ENCODE measurements at places on chromosomes 2 and 18.

DNA sequence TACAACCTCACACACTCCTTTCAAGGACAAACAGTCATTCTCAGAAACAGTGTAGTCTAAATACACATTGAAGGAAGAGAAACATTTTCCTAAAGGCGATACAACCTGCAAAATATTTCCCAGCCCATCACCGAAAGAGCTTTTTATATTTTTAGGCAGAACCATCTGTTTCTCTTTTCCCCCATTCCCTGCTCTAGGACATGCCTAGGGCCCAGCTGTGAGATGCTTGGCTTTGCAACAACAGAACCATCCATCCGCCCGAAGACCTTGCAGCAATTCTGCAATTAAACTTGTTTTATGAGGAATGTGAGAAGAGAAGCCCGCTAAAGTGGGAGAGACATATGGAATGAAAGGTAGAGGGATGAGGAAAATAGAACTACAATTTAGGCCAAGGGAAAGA is 105.6 kb upstream of the RFX8 start:
- no peak for DNase-seq

DNA sequence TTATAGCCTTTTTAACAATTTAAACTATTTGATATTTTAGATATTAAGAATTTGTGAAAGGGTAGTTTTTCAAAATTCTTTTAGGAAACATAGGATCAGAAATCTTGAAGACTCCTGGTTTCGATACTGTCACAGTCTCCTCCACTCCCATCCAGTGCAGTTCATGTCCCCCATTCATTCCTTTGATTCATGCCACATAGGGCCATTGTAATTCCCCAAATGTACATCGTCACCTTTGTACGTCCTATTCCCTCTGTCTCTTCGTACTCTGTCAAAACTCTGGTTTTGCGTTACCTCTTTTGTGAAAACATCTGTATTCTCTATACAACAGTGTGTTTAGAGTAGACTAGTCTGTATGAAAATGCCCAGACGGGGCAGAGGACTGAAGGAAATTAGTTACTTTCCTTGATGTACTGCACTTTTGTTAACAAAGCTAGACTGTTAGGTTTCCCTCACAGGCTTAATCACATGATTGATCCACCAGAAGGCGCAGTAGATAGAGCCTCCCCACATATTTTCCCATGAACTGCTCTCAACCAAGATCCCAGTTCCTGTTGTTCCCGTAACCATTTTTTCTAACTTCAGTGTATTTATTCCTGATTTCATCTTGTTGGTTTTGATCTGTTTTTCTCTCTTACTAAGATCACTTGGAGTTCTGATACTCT is 2.5 kb downstream of the MRPL35 start:
- DNase-seq, result no peak

DNA sequence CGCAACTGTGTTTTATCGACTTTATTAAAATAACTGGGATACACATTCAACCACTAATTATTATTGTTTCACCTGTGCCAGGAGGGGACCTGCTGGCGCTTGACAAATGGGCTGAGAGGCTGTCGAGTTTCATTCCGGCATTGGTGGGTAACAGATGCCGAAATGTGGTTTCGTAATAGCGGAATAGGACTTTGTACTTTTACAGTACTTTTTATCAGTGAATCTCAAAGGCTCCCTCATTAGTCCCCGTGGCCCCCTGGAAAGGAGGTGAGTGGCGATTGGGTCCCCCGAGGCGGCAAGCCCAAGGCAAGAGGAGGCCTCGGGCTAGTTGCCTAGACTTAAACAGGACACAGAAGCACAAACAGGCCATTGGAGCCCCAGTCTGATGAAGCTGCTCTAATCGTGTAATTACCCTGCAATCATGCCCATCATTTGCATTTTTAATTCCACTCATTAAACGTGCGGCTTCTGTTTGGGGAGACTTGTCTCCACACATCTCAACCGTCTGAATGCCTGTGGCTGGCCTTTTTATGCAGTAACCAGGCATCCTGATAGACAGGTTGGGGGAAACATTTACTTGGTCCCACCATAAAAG is 193.2 kb downstream of the INO80D start:
- DNase-seq, result no peak

DNA sequence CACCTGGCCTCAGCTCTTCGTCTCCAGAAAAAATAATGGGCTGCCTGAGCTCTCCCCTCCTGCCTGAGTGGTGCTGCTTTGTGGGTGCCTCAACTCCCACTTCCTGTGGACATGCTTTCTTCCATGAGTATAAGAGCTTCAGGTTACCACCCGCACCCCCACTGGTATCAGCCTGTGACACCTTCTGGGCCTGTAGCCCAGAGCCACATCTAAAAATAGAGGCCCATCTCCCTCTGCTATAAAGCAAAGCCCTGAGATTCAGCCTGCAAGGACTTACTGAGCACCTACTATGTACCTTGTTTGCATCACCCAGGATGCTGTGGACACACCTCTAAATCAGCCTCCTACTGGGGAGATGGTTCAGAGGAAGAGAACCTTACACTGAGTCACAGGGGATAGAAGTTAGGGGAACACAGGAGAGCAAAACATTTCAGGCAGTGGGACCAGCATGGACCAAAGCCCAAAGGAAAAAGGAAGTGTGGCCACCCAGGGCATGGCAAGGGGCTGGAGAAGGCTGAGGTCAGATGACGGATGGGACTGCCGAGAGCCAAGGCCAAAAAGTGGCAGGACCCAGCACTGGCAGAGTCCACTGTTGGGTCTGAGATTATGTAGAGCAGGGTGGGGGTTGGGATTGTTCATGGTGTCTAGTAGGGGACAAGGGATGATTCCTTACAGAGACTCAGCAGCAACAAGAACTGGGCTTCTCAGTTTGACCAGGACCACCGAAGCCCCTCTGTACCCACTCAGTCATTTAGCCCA is 123.7 kb upstream of the PPP1CB start:
- no peak for DNase-seq

DNA sequence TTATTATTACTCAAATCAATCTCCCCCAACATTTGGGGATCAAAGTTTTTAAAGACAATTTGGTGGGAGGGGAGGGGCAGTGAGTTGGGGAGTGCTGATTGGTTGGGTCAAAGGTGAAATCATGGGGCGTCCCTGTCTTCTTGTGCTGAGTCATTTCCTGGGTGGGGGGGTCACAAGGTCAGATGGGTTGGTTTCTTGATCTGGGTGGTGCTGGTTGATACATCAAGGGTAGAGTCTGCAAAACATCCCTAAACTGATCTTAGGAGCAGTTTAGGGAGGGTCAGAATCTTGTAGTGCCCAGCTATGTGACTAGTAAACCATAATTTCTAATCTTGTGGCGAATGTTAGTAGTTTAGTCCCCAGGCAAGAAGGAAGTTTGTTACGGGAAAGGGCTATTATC is 67.4 kb downstream of the MOGAT1 start:
- no peak for DNase-seq

GRCh38 chr2:176001916-176002687 is at the start of gene LNPK:
Gene LNPK (minus strand): TSS chr2:176002267. CDS start chr2:175995584, 6,683 bp downstream.
- peak; percentile 79 for DNase-seq

- DNase-seq, result no peak
Observed at GRCh38 chr2:75574106-75574505, 13.4 kb upstream of the EVA1A start.

DNA sequence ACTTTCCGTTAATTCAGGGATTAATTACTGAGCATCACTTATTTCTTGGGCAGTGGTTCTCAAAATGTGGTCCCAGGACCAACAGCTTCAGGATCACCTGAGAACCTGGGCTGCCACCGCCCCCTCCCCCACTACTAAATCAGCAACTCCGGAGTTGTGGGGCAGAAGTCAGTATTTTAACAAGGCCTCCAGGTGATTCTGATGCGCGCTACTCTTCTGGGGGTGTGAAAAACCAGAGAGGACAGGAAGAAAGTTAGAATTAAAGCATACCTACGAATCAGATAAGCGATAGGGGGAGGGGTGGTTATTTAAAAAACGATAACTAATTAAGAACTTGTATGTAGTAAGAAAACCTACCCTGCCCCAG is 319 bp downstream of the ZSCAN30 start:
- no peak for DNase-seq

DNA sequence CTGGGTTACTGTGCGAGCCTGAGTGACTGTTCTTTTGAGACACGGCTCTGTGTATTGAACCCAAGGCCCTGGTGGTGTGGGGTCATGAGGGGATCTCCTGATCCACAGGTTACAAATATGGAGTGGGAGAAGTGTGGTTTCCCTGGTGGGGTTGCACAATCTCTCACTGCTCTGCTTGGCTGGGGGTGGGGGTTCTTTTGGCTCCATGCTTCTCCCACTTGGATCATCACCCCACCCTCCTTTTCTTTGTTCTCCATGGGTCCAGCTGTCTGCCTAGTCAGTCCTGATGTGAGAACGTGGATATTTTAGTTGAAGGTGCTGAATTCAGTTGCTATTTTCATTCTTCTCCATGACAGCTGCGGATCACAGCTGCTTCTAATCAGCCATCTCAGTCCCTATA is 37.8 kb downstream of the AGPS start:
- no peak for DNase-seq

DNA sequence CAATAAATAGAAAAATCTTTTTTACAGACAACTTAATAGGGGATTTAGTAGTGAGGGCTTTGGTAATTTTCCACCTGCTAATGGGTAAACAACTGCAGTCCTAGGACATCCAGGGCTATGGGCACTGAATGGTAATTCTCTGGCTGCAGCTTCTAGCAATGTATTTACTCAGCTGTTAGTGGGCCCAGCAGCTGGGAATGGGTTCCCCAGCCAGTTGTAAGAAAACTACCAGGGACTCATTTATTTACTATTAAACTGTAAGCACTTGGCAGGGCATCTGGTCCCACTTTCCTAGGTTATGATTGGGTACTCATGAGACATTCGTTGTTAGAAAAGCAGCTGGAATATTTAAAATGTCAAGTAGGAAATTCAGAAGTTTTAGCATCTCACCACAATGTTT is 363.8 kb upstream of the TRIB2 start:
- DNase-seq, result no peak

DNA sequence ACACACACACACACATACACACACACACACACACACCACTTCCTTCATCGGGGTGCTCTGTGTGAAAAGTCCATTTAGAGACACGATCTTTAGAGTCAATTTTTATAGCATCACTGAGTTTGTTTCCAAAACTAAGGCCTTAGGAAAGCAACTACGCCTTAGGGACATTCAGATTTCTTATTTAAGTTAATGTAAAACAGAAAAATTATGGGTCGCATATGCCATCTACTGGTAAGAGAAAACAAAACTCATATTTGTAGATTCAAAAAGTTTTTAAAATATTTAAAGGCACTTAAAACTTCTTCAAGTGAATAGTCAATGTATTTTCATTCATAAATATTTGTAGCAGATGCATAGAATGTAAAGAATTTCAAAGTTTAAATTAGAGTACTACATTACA is 166.2 kb downstream of the ATAD2B start:
- DNase-seq, result no peak

DNA sequence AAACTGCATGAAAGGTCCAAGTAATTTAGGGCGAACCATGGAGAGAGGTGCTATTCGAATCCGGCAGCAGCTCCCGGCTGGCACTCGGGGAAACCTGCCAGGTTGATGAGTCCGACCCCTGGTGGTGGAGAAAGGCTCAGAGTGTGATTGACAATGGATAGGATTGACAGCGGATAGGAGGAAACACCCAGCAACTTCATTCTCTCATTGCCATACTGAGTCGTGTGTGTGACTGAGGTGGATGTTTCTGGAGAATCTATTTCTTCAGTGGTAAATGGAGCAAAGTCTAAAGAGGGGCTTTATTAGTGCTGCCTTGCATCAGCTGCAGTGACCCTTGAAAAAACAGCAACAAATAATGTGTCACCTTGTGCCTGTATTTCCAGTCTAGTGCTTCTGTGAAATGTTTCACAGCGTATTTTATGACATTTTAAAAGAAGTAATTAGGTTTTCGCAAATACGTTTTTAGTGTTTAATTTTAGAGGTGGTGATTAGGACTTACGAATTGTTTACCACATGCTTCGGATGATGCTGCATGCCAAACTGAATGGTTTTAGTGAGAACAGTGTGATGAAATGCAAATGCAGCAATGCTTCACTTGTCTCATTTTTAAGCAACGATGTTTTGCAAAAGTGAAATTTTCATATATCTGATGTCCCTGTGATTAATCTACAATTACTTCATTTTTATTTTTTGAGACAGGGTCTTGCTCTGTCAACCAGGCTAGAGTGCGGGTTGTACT is 102.0 kb downstream of the DCDC2C start:
- DNase-seq, result no peak

DNA sequence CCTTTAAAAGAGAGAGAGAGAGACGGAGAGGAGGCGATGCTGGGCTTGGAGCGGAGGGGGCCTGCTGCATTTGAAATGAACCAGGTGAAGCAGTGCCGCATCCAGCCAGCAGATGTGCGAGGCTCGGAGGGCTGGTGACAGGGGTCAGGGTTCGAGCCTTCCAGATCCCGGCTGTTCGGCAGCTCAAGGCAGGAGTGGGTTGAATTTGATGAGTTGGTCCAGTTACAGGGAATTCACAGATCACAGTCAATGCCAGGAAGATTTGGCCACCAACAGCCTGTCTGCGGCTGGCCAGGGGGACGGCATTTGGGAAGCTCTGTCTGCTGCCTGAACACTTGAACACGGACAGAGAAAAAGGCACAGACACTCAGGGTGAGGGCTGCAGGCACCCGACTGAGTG is 48.6 kb downstream of the PTGR3 start:
- no peak for DNase-seq

DNA sequence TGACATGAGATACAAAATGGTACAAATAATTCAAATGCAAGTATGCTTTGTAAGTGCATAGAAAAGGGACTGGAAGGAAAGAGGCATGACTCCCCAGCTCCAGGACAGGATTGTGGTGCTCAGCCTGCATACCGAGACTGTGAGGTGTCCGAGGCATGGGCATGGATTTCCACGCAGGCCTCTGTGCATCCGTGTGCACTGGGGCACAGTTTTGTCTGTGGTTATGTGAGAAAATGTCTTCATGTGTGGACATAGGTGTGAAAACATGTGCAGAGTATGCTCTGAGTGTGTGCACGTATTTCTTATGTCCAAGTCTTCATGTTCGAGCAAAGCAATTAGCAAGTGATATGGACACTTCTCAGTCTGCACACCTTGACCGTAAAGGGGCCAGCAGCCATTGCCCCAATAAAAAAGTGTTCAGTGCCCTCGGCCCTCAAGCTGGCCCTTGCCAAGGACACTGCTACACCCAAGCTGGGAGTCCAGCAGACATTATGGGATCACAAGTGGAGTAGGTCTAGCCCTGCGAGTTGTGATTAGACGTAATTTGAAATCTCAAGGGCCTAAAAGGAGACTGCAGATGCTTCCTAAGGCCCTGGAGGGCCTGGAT is 120.7 kb downstream of the CYP26B1 start:
- DNase-seq, result no peak

DNA sequence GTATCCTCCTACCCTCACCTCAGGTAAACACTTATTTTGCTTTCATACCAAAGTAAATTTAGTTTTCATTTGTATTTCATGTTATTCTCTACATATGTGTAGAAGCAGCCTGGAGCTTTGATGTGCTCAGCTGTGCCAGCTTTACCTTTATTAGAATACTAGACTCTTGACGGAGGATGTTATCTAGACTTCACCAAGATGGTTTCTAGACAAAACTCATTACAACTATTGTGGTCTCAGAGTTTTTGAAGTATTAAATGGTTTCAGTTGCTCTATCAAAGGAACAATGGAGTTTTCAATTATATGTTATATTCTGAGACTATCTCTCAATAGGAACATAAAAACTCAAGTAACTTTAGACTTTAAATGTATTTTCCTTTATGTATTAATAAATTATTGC is 5.0 kb upstream of the IL18RAP start:
- DNase-seq, result no peak
